Esophagus squamous epithelium (tissue), 5 donors: ENCODE measurements at places on chromosomes 5 and 9.

- DNase-seq = no peak
These were observed 321.7 kb upstream of the TNC start for GRCh38 chr9:115439641-115440040.

DNA sequence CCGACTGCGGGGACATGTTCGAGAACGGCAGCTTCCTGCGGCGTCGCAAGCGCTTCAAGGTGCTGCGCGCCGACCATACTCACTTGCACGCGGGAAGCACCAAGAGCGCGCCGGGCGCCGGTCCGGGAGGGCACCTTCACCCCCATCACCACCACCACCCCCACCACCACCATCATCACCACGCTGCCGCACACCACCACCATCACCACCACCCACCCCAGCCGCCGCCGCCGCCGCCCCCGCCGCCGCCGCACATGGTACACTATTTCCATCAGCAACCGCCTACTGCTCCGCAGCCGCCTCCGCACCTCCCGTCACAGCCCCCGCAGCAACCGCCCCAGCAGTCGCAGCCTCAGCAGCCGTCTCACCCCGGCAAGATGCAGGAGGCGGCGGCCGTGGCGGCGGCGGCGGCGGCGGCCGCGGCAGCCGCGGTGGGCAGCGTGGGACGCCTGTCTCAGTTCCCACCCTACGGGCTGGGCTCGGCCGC is 514 bp downstream of the FOXB2 start:
- no peak for DNase-seq

- DNase-seq = no peak
These were observed 48.9 kb upstream of the CHD1 start for GRCh38 chr5:98977723-98978122.

- no peak for DNase-seq
These were observed 140.6 kb upstream of the TLE4 start for GRCh38 chr9:79431019-79431679.
